ENCODE measurements at places on chromosomes 7 and 10. TPM values are rescaled to one million over a fixed set of nuclear protein-coding genes. Genes with fewer than 3 reads are reported as not detected.

The SPDYE2 gene
- total RNA-seq, result not detected

The LRRC17 gene
- 3.1 TPM for total RNA-seq

The FAM107B gene
- total RNA-seq, result 20.5 TPM

The CAV1 gene
- 16.0 TPM for total RNA-seq

The RNF133 gene
- 2.0 TPM for total RNA-seq

The SCRN1 gene
- 60.5 TPM for total RNA-seq

The NACAD gene
- 11.2 TPM for total RNA-seq

DNA sequence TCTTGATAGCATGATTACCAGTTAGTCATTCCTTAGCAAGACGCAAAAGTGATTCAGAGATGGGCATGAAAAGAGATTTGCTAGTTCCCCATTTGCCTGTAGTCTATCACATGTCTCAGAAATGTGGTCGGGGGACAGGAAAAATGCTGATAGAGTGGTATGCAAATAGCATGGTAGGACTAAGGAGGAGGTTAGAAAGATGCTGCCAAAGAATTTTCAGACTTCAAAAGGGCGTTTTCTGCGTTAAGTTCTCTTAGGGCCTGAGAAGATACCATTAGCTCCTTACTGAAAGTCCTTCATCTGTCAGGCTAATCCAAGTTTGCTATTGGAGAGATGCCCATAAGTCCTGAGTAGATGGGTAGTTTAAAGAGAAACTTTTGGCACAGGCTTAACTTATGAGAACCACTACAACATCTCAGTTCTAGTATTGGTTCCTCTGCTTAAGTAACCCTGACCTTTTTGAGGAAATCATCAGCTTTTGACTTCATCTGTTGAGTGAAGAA, 2.7 kb downstream of the CALD1 start:
- peaks cover 37% of the 10 kb centered on the region for H3K4me1 ChIP-seq
- DNase-seq, result no peak
- H3K27ac ChIP-seq, result no peak overlapping the region
- H3K27me3 ChIP-seq, result no peaks in the 10 kb centered on the region
- peak overlapping the region; percentile 75 for H3K4me3 ChIP-seq
- no peaks in the 10 kb centered on the region for H3K36me3 ChIP-seq

- H3K4me3 ChIP-seq, result no peak overlapping the region
- H3K27ac ChIP-seq, result no peak overlapping the region
- DNase-seq, result no peak
- peaks cover 6% of the 10 kb centered on the region for H3K4me1 ChIP-seq
- H3K36me3 ChIP-seq, result no peaks in the 10 kb centered on the region
These were observed 58.8 kb downstream of the TSPAN12 start for GRCh38 chr7:120799147-120799546.

DNA sequence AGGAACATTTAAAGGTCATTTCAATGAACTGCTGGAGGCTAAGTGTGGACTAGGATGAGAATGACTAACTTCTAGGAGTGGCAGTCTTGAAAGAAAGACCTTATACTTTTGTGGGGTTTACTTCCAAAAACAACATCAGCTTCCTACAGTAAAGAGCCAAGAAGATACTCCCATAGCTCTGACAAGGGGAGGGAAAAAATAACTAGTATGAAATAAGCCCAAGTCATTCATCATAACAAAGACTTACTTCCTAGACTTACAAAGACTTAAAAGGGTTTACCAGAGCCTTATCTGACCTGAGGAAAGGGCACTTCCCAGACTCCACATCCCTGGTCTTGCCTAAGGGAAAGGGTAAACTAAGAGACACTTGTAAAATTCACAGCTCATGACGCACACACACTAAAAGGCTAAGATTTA, 31.7 kb downstream of the ARHGAP12 start:
- peaks cover 6% of the 10 kb centered on the region for H3K36me3 ChIP-seq
- H3K4me1 ChIP-seq, result peaks cover 37% of the 10 kb centered on the region
- no peak for DNase-seq

GRCh38 chr7:47190462-47190861, 391.4 kb downstream of the TNS3 start:
- H3K36me3 ChIP-seq, result no peaks in the 10 kb centered on the region
- H3K27ac ChIP-seq, result no peak overlapping the region
- no peak for DNase-seq
- no peaks in the 10 kb centered on the region for H3K4me1 ChIP-seq
- no peak overlapping the region for H3K4me3 ChIP-seq
- no peaks in the 10 kb centered on the region for H3K27me3 ChIP-seq

DNA sequence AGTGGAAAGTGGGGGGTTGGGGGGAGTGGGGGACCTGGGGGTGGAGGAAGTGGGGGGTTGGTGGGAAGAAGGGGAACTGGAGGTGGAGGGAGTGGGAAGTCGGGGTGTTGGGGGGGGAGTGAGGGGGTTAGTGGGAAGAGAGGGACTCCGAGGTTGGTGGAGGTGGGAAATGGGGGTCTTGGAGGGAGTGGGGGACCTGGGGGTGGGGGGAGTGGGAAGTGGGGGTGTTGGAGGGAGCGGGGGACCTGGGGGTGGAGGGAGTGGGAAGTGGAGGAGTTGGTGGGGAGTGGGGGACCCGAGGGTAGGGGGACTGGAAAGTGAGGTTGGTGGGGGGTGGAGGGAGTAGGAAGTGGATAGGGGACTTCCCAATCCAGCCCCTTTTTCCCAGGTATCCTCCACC, 906 bp upstream of the MMD2 start:
- no peak for DNase-seq
- no peaks in the 10 kb centered on the region for H3K36me3 ChIP-seq
- no peak overlapping the region for H3K4me3 ChIP-seq
- H3K4me1 ChIP-seq, result no peaks in the 10 kb centered on the region

DNA sequence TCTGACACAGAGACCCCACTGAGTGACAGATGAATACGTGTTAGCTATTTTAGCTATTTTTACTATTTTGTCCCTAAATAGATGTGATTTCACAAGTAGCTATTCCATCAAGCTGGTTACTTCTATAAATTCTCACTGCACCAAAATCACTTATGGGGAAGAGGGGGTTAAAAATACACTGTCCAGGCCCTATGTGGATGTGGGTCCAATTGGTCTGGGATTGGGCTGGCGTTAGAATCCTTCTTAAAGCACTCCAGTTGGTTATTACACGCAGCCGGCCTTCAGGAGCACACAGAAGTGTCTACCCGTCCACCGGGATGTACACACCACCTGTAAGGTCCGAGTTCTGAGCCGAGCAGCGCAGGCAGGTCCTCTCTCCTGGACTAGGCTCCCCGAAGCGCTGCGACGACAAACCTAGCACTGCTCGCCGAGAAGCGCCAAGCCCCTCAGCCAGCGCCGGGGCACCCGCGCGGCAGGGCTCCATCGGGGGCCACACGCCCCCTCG, 222.3 kb upstream of the MKLN1 start:
- H3K27ac ChIP-seq, result no peak overlapping the region
- peak; percentile 57 for DNase-seq
- H3K4me3 ChIP-seq, result peak overlapping the region; percentile 67
- peaks cover 13% of the 10 kb centered on the region for H3K27me3 ChIP-seq
- peaks cover 17% of the 10 kb centered on the region for H3K4me1 ChIP-seq

DNA sequence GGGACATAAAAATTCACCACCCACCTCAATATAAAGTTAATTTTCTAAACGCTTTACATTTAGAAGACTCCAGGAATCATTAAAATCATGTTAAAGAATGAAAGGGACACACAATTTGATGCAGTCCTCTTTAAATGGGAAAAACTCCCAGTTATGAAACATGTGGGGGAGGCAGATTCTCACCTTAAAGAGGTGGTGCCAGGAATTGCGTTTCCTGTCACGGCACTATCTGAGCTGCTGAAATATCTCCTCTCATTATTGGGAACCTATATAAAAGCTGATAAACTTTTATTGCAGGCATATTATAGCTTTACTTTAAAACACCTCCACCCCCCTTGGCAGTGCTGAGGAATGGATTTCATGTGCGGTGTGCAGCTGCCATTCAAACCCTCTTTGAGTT, 94.8 kb upstream of the SORCS3 start:
- no peak overlapping the region for H3K4me3 ChIP-seq
- no peak for DNase-seq
- no peak overlapping the region for H3K27ac ChIP-seq

DNA sequence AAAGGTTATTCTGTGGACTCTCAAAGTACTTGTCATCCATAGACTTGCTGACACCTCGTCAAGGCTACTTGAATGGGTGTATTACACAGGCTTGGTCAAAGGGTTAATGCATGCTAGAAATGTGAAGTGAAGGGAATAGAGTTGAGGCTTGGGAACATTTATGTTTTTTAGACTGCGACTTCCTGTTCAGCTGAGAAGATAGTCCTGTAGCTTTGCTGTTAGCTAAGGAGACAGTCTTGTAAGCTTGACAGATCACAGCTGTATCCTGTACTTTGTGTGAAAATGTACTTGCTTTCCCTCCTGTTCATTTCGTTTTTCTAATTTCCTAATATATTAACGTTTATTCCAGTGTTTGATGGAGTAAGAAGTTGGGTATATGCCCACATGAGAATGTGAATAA, 52.1 kb downstream of the ADD3 start:
- H3K27ac ChIP-seq, result no peak overlapping the region
- no peak overlapping the region for H3K4me3 ChIP-seq
- H3K36me3 ChIP-seq, result no peaks in the 10 kb centered on the region
- no peaks in the 10 kb centered on the region for H3K27me3 ChIP-seq
- H3K4me1 ChIP-seq, result peaks cover 7% of the 10 kb centered on the region
- no peak for DNase-seq

- no peaks in the 10 kb centered on the region for H3K27me3 ChIP-seq
- H3K4me1 ChIP-seq, result no peaks in the 10 kb centered on the region
These were observed 86.3 kb downstream of the CREB5 start for GRCh38 chr7:28498636-28499035.

DNA sequence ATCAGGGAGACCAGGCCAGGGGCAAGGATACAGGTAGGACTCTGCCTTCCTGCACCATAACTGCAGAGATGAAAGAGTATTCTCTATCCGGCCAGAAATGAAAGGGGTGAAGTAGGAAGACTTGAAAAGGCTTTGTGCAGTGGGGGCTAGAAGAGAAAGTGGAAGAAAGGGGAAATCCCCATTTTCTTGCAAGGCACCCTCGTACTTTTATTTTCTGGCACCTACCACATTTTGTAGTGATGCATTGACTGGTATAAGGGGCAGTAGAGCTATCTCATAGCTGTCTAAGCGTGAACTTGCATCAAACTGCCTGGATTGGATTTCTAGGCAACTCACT, 752 bp upstream of the CAMK2G start:
- H3K4me3 ChIP-seq, result peak overlapping the region; percentile 75
- no peak overlapping the region for H3K27ac ChIP-seq
- H3K4me1 ChIP-seq, result peaks cover 4% of the 10 kb centered on the region
- DNase-seq, result no peak

- no peak overlapping the region for H3K4me3 ChIP-seq
- no peaks in the 10 kb centered on the region for H3K4me1 ChIP-seq
- DNase-seq, result no peak
These were observed 18.7 kb downstream of the KIFBP start for GRCh38 chr10:69007260-69007659.

- H3K4me1 ChIP-seq, result peaks cover 11% of the 10 kb centered on the region
- no peak overlapping the region for H3K27ac ChIP-seq
- no peak overlapping the region for H3K4me3 ChIP-seq
- no peaks in the 10 kb centered on the region for H3K27me3 ChIP-seq
- DNase-seq, result peak; percentile 88
These were observed 18.6 kb downstream of the OPALIN start for GRCh38 chr10:96339956-96340904.

- H3K36me3 ChIP-seq, result no peaks in the 10 kb centered on the region
- H3K4me1 ChIP-seq, result no peaks in the 10 kb centered on the region
- H3K27ac ChIP-seq, result no peak overlapping the region
- H3K27me3 ChIP-seq, result no peaks in the 10 kb centered on the region
These were observed 20.0 kb upstream of the GALNTL5 start for GRCh38 chr7:151936207-151936606.

GRCh38 chr7:124764847-124765400, 668 bp downstream of the GPR37 start:
- H3K36me3 ChIP-seq, result no peaks in the 10 kb centered on the region
- H3K4me1 ChIP-seq, result peaks cover 13% of the 10 kb centered on the region
- H3K27me3 ChIP-seq, result peaks cover 35% of the 10 kb centered on the region
- DNase-seq, result peak; percentile 52

GRCh38 chr10:93072225-93072712, 1.4 kb upstream of the CYP26A1 start:
- peak overlapping the region; percentile 70 for H3K4me3 ChIP-seq
- H3K27ac ChIP-seq, result no peak overlapping the region
- H3K4me1 ChIP-seq, result peaks cover 57% of the 10 kb centered on the region
- H3K36me3 ChIP-seq, result no peaks in the 10 kb centered on the region
- DNase-seq, result peak; percentile 51

DNA sequence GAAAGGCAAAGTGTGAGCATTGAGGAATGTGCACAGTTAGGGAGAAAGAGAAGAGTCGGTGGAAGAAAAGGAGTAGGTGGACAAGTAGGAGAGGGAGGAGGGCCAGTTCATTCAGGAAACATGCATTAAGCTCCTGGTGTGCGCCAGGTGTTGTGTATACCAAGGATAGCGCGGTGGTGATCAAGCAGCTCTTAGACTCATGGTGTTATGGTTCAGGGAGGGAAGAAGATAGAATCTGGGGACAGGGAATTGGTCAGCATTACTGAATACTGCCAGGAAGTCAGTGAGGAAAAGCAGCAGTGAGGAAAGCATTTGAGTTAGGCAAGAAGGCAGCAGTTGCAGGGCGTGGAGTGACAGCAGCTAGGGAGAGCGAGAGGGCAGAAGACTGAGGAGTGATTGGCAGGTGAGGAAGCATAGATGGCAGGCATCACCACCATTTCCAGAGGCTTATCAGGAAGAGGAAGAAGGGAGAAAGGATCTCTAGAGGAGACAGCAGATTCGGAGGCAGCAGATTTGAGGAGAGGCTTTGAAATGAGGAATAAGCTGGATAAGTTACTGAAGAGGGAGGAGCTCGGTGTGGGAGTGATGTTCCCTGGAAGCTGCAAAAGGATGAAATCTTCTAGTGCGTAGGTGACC, 265.6 kb downstream of the GFRA1 start:
- H3K36me3 ChIP-seq, result no peaks in the 10 kb centered on the region
- H3K27me3 ChIP-seq, result no peaks in the 10 kb centered on the region

DNA sequence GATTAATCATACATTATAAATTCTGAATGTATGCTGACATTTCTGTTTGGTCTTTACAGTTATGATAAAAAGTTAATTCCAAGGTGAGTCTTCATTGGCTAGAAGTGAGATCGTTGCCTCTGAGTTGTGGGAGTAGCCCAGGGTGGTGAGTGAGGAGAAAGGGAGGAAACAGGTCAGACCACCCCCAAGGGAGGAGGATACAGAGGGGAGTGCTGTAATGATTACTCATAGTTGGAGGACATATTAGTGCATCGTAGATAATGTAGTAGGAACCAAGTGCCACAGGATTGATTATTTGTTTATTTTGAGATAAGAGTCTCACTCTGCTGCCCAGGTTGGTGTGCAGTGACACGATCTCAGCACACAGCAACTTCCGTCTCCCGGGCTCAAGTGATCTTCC, 672.2 kb downstream of the INHBA start:
- H3K4me3 ChIP-seq, result no peak overlapping the region
- H3K4me1 ChIP-seq, result no peaks in the 10 kb centered on the region
- DNase-seq, result no peak
- H3K27me3 ChIP-seq, result no peaks in the 10 kb centered on the region
- no peaks in the 10 kb centered on the region for H3K36me3 ChIP-seq

Measured in GM23338 (cell line).